ENCODE measurements at places on chromosomes 3 and 15. TPM values are rescaled to one million over a fixed set of nuclear protein-coding genes. Genes with fewer than 3 reads are reported as not detected.

GRCh38 chr3:9901967-9902366 is 681 bp upstream of the IL17RE start:
- H3K36me3 ChIP-seq = no peaks in the 10 kb centered on the region
- peak; percentile 56 for DNase-seq
- peaks cover 35% of the 10 kb centered on the region for H3K4me1 ChIP-seq
- H3K4me3 ChIP-seq = no peak overlapping the region
- H3K27ac ChIP-seq = peak overlapping the region; percentile 75

DNA sequence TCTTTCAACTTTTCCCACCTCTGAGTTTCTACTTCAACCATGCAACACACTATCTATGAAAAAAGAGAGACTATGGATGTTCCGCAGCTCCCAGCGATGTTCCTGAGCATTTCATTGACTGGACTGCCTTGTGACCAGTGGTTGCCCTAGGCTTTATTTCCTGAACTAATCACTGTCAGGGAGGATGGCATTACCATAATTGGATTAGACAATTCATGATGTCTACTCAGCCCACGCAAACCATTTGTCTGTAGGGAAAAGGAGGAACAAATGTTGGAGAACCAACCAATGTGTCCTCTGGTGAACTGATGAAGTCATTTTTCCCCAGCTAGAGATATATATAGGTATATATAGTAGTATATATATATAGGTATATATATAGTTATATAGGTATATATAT is 229.3 kb upstream of the MCTP2 start:
- H3K27me3 ChIP-seq = peaks cover 2% of the 10 kb centered on the region
- H3K4me1 ChIP-seq = no peaks in the 10 kb centered on the region
- no peak for DNase-seq

GRCh38 chr3:59425371-59425770 is 375.5 kb upstream of the CFAP20DC start:
- H3K4me1 ChIP-seq = peaks cover 60% of the 10 kb centered on the region
- H3K27ac ChIP-seq = peak overlapping the region; percentile 71
- H3K36me3 ChIP-seq = peaks cover 3% of the 10 kb centered on the region
- H3K4me3 ChIP-seq = no peak overlapping the region
- DNase-seq = no peak

ACTRT3 gene
- 0.58 TPM for total RNA-seq
